Lower lobe of right lung (tissue), 2 donors: ENCODE measurements at places on chromosomes 13 and 19. TPM values are rescaled to one million over a fixed set of nuclear protein-coding genes. Genes with fewer than 3 reads are reported as not detected.

GRCh38 chr19:18780631-18781030, 10.5 kb downstream of the COMP start:
- DNase-seq: no peak

GRCh38 chr19:42422092-42422900, 4.9 kb downstream of the LIPE start:
- DNase-seq: no peak

TTYH1 gene
- total RNA-seq: not detected

ZNF256 gene
- total RNA-seq: 5.9 TPM
